ENCODE measurements at places on chromosomes 5 and 9. TPM values are rescaled to one million over a fixed set of nuclear protein-coding genes. Genes with fewer than 3 reads are reported as not detected.

- peaks cover 5% of the 10 kb centered on the region for H3K4me1 ChIP-seq
- H3K27ac ChIP-seq = no peak overlapping the region
- peaks cover 86% of the 10 kb centered on the region for H3K36me3 ChIP-seq
- no peaks in the 10 kb centered on the region for H3K27me3 ChIP-seq
Observed at GRCh38 chr9:95447660-95448420, 68.9 kb downstream of the PTCH1 start.

- no peak for DNase-seq
- H3K27me3 ChIP-seq = no peaks in the 10 kb centered on the region
- no peaks in the 10 kb centered on the region for H3K4me1 ChIP-seq
- no peak overlapping the region for H3K27ac ChIP-seq
- H3K36me3 ChIP-seq = peaks cover 3% of the 10 kb centered on the region
Observed at GRCh38 chr9:127846443-127847177, 7.8 kb downstream of the ENG start.

GRCh38 chr9:32387256-32387655, 2.8 kb downstream of the ACO1 start:
- H3K4me1 ChIP-seq = peaks cover 20% of the 10 kb centered on the region
- H3K27me3 ChIP-seq = no peaks in the 10 kb centered on the region
- no peak overlapping the region for H3K4me3 ChIP-seq

DNA sequence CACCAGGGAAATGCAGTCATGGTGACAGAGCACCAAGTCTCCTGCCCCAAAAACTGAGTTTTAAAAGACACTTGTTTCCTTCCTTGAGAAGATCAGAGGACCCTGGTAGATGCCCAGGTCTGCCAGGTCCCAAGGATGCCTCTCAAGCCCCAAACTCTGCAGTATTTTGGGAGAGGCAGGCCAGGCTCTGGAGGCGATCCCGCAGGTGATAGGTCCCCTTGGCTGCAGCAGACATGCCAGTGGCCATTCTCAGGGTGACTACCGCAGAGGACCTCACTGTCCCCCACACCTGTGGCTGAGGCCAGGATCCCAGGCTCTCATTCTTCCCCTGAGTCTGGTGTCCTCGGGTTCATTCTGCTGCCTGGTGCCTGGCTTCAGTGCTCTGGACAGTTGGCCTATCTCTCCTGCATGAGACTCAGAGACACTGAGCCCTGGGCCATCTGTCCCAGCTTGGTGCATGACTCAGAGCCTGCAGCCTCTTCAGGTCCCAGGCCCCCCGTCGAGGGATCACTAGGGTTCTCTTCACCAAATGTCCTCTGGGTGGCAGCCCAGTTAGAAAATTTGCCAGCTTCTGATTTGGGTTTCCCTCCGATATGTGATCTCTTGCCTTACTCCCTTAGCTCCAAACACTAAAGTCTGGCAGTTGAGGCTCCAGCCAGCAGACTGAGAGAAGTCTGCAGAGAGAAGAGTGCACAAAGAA, 59.7 kb upstream of the GARNL3 start:
- H3K27me3 ChIP-seq = no peaks in the 10 kb centered on the region
- H3K4me1 ChIP-seq = no peaks in the 10 kb centered on the region
- H3K36me3 ChIP-seq = peaks cover 29% of the 10 kb centered on the region
- no peak overlapping the region for H3K27ac ChIP-seq
- no peak overlapping the region for H3K4me3 ChIP-seq
- no peak for DNase-seq

- H3K27me3 ChIP-seq = no peaks in the 10 kb centered on the region
- no peaks in the 10 kb centered on the region for H3K36me3 ChIP-seq
- no peak overlapping the region for H3K27ac ChIP-seq
- H3K4me3 ChIP-seq = no peak overlapping the region
- peaks cover 29% of the 10 kb centered on the region for H3K4me1 ChIP-seq
- DNase-seq = no peak
Observed at GRCh38 chr5:948472-949274, 56.0 kb downstream of the TRIP13 start.

DNA sequence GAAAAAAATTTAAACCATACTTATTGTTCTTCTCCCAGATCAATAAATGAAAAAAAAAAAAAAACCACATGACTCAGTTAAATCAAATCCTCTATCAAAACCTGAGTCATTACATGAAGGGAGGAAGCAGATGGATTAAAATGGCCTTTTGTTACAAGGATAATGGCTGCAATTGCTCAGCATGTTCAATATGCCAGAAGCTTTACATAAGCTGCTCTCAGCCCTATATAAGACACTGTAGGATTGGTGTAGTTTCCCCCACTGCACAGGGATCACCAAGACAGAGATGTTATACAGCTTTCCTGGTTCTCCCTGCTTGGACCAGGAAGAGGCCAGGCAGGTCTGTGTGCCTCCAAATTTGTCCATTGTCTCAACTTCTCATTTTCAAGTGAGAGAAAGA, 101.6 kb upstream of the MAP1B start:
- DNase-seq = no peak
- H3K27me3 ChIP-seq = peaks cover 6% of the 10 kb centered on the region
- no peak overlapping the region for H3K4me3 ChIP-seq
- H3K27ac ChIP-seq = no peak overlapping the region
- H3K4me1 ChIP-seq = no peaks in the 10 kb centered on the region

DNA sequence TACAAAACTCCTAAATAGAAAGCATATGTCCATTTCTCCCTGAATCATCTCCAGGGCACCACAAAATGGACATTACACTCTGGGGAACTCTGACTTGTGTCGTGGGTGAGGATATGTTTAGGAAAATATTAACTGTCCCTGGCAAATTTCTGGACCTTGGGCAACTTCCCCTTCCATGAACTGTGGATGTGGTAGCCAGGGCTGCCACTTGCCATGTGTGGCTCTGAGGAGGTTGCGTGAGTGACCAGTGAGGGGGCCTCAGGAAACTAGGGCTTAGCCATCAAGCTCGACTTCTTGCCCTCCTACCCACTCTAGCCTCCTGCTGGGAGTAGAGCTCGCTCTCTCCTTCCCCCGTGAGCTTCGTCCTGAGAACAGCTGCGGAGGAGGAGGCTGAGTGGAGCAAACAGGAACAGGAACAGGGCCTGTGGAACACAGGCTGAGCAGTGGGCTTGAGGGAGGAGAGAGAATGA, 13.8 kb upstream of the STC2 start:
- no peaks in the 10 kb centered on the region for H3K27me3 ChIP-seq
- H3K4me1 ChIP-seq = no peaks in the 10 kb centered on the region
- no peak for DNase-seq
- H3K4me3 ChIP-seq = no peak overlapping the region

GRCh38 chr5:147187099-147187540, 47.7 kb upstream of the STK32A start:
- H3K27ac ChIP-seq = no peak overlapping the region
- H3K4me1 ChIP-seq = no peaks in the 10 kb centered on the region
- H3K4me3 ChIP-seq = no peak overlapping the region
- DNase-seq = no peak
- H3K27me3 ChIP-seq = no peaks in the 10 kb centered on the region

DNA sequence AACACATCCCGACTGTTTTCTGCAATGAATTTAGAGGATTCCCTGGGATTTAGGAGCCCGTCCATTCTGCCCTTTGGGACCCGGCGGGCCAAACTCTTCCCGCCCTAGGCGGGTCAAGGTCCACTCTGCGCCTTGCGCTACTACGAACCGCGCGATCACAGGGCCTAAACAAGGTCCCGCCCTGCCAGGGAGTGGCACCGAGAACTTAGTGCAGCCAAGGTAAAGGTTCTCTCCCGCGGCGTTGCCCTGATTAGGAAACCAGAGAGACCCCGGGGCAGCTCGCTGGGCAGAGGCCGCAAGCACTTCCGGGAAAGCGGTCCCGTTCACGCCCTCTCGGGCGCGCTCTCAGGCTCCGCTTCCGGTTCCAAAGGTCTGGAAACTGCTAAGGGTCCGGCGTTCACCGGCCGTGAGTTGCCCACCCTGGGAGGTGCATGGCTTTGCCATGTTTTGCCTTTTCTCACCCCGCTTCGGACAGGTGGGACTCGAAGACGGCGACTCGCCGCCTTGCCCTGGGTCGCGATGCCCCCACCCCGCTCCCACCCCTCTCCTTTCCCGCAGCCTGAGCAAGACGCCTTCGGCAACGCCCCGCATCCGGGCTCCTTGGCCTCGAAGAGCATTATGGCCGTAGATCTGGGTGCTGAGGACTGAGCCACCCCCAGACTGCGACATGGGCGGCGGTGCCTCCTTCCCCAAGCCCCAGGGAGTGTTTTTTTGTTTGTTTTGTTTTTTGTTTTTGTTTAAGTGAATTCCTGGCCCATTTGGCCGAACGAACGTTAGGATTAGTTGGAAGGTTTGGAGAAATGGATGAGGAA, 23.4 kb downstream of the HNRNPK start:
- peak overlapping the region; percentile 75 for H3K4me3 ChIP-seq
- H3K27me3 ChIP-seq = no peaks in the 10 kb centered on the region
- peaks cover 6% of the 10 kb centered on the region for H3K4me1 ChIP-seq
- H3K36me3 ChIP-seq = peaks cover 8% of the 10 kb centered on the region

DNA sequence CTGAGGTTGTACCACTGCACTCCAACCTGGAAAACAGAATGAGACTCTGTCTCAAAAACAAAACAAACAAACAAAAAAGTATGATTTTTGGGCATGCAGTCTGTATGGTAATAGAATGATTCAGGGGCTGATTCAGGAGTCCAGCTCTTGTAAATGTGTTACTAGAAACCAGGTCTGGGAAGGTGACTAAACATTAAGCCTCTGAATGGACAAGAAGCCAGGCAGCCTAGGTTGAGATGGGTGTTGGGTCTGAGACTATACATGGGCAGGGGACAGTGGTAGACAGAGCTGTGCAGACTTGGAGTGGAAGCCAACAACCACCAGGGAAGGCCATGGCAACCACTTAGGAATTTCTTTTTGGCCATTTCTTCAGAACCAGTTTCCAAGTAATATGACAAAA, 64.9 kb upstream of the TLE1 start:
- no peaks in the 10 kb centered on the region for H3K36me3 ChIP-seq
- no peak overlapping the region for H3K4me3 ChIP-seq
- no peak overlapping the region for H3K27ac ChIP-seq

DNA sequence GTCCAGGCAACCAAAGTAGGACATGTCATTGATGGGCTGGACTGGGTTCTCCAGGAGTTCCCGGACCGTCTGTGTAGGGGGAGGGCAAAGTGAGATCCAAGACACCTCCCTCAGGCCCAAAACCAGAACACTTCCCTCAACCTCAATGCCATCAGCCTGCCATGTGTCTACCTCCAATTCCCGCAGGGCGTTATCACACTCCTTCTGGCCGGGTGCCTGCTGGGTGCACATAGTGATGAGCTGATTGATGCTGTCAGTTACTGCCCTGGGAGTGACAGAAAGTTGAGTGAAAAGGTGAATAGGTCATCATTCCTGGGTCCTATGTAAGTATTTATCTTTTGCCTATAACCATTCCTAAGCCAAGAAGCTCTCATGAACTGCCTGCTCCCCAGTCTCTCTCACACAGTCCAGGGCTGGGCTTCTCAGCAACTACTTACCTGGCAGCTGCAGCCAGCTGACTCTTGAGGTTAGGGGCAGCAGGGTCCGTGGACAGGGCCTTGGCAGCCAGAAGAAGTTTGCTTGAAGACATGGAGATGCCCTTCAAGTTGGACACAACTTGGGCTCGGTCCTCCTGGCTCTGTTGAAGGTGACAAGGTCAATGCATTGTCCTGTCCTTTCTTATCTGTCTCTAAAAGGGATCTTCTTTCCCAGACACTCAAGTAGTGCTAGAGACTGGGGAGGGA, 21.0 kb downstream of the TLN1 start:
- no peak overlapping the region for H3K27ac ChIP-seq
- H3K27me3 ChIP-seq = no peaks in the 10 kb centered on the region
- H3K4me3 ChIP-seq = no peak overlapping the region
- H3K4me1 ChIP-seq = no peaks in the 10 kb centered on the region
- H3K36me3 ChIP-seq = peaks cover 90% of the 10 kb centered on the region

DNA sequence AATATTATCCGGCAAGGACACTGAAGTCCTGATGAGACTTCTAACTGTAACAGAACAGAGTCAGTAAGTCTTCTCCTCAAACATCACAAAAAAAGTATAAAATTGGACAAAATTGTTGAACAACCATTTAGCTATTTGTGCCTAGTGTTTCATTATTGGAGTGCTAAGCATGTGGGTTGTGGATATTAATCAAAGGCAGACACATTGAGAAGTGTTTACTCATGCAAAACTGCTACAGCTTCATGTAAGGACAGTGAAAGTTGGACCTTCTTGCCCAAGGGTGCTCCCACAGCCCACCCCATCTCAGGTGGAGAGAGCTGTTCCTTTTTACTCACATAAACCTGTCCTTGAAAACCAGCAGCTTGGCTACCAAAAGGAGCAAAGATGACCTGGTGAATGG, 355.1 kb upstream of the DAB2 start:
- H3K27ac ChIP-seq = no peak overlapping the region
- H3K27me3 ChIP-seq = no peaks in the 10 kb centered on the region
- no peaks in the 10 kb centered on the region for H3K36me3 ChIP-seq
- no peak overlapping the region for H3K4me3 ChIP-seq

GRCh38 chr9:755454-756381, 85.8 kb upstream of the DMRT1 start:
- no peaks in the 10 kb centered on the region for H3K27me3 ChIP-seq
- peaks cover 3% of the 10 kb centered on the region for H3K36me3 ChIP-seq
- H3K4me3 ChIP-seq = no peak overlapping the region
- H3K4me1 ChIP-seq = no peaks in the 10 kb centered on the region

- H3K4me1 ChIP-seq = no peaks in the 10 kb centered on the region
- H3K27ac ChIP-seq = no peak overlapping the region
- H3K4me3 ChIP-seq = no peak overlapping the region
Observed at GRCh38 chr5:107968998-107969397, 298.3 kb upstream of the EFNA5 start.

GRCh38 chr9:93205896-93206575, 22.1 kb downstream of the WNK2 start:
- H3K27me3 ChIP-seq = no peaks in the 10 kb centered on the region
- peaks cover 92% of the 10 kb centered on the region for H3K4me1 ChIP-seq
- no peaks in the 10 kb centered on the region for H3K36me3 ChIP-seq
- H3K4me3 ChIP-seq = no peak overlapping the region
- no peak overlapping the region for H3K27ac ChIP-seq

GRCh38 chr9:88037285-88037845, 63.0 kb upstream of the CDK20 start:
- H3K27ac ChIP-seq = no peak overlapping the region
- no peaks in the 10 kb centered on the region for H3K4me1 ChIP-seq
- H3K27me3 ChIP-seq = no peaks in the 10 kb centered on the region
- H3K4me3 ChIP-seq = no peak overlapping the region
- no peaks in the 10 kb centered on the region for H3K36me3 ChIP-seq

DNA sequence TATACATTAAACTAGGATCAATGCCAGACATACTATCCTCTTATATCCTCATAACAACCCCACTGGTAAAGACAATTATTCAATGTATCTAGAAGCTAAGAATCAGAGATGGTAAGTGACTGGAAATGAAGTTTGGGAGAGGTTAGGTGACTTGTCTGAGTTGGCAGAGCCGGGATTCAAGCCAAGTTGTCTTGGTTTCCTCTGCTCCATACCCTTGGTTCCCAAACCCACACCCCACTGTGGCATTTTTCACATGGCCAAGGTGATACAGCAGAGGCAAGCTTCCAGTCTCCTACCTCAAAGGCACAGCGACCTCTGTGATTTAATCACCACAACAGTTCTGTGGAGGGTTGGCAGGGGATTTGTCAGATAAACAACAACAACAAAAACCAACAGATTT, 34.7 kb upstream of the ADRB2 start:
- no peak overlapping the region for H3K27ac ChIP-seq
- no peak overlapping the region for H3K4me3 ChIP-seq
- no peaks in the 10 kb centered on the region for H3K36me3 ChIP-seq
- peaks cover 9% of the 10 kb centered on the region for H3K27me3 ChIP-seq

Gene SSBP2
- polyA plus RNA-seq = 27.8 TPM

Gene CD180
- 1.1 TPM for polyA plus RNA-seq

Gene RNF183
- polyA plus RNA-seq = 0.91 TPM

Gene LTC4S
- polyA plus RNA-seq = 2.9 TPM

Gene CAPSL
- 0.25 TPM for polyA plus RNA-seq

Gene PPP2R2B
- 8.0 TPM for polyA plus RNA-seq

Gene TARS1
- polyA plus RNA-seq = 75.9 TPM

Gene DEPDC1B
- polyA plus RNA-seq = 15.3 TPM

Gene TMEM174
- polyA plus RNA-seq = not detected
